ENCODE measurements at places on chromosomes 7 and 10.
A peak's percentile ranks its signal among the peaks of the same experiment; 100 is the strongest.

GRCh38 chr7:122694697-122695096, 4.2 kb downstream of the RNF133 start:
- DNase-seq, result no peak

DNA sequence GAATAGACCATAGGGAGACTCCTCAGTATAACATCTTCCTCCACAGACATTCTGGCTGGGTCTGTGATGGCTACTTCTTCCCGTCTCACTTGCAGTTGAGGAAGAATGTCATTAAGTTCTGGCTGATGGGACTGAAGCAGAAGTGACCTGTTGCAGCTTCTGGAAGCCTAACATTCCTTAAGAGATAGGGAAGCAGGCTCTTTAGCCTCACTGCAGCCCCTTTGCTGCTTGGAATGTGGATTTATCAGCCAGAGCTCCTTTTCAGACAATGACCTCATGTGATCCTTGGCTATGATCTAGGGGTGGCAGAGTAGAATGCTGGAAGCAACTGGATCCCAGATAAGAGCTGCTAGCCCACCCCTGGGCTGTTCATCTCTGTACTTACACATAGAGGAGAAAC, 142.5 kb downstream of the RNF216 start:
- DNase-seq, result no peak

DNA sequence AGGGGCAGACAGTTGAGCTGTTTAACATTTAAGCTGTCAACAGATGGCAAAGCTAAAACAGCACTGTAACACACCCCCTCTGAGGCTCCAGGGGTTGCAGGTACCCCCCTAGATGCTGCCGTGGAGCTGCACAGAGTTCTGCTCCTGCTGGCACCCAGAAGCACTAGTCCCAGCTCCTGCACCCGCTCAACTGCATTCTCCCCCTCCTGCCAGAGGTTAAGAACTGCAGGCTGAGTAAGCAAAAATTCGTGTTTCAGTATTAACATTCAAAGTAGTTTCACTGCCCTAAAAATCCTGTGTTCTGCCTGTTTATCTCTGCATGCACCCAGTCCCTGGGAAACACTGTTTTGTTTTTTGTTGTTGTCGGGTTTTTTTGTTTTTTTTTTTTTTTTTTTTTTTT, 790.8 kb upstream of the KCND2 start:
- DNase-seq, result peak; percentile 25

GRCh38 chr7:135745703-135746312, 2.8 kb downstream of the FAM180A start:
- DNase-seq, result peak; percentile 99

DNA sequence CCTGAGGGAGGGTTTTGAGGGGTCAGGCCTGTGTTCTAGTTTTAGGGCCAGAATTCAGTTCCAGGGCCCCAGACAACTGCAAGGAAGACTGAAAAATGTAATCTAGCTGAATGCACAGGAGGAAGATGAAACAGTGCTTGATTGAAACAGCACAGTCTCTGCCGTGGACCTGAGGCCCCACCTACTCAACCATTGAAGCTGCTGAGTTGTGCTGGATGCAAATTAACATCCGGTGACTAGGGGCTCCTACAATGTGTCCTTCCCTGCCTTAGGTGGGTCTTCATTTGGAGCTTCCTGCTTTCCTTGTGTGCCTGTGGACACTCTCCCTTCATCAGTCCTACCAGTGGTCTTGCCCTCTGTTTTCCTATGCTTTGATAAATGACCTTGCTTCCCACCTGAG, 5.7 kb downstream of the GLRX3 start:
- no peak for DNase-seq
